ENCODE measurements at places on chromosomes 12 and 14.

DNA sequence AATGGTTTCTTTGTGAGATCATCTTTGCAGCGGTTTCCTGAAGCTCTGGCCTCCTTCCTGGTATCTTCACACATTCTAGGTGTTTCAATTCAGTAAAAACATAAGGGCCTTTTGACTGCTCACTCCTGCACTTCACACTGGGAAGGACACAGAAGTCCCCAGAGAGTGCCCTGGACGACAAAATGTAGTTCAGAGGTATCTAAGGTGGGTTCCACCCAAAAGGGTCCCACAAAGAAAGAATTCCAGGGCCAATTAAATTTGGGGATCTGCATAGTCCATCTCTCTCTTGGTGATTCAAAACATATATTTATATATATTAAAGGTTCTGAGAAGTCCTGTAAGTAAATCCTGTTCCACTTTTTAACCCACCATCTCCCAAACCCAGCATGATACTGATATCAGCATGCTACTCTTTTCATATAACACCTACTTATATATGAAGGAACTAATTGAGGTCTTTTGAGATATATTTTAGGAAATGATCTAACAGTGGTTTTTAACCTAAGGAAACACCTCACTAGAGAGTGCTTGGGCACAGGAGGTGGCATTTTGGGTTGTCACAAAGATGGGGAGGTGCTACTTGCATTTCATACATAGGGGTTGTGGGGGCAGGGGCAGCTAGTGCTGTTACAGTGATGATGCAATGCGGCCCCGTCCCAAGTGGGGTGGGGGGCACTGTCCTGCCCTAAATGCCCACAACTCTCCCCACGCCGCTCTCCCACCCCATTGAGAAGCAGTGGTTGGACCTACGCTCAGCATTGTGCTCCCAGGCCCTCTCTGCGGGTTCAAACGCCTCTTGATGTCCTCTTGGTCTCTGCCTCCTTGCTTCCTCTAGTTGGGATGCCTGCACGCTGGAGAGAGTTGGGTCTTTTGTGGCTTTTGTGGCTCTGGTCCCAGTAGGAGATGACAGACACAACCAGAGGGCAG, 109.4 kb downstream of the ARF6 start:
- DNase-seq = no peak

DNA sequence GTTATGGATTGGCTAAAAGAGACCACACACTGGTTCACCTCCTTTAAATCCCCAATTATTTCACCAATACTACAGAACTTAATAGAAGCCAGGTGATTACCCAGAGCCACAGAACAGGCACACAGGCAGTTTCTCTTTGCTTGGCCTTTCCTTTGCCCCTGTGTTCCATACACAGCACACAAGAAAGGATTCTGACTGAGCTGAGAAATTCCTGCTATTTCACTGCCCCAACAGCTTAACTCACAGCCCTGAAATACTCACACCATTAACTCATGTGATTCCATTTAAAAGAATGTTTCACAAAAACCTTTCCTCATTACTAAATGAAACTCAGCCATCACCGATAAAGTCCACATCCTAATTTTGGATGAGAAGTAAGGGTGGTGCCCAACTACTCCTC, 133.6 kb downstream of the MED13L start:
- DNase-seq = peak; percentile 96

- DNase-seq = no peak
Observed at GRCh38 chr14:79516009-79516408, 695.3 kb downstream of the DIO2 start.

DNA sequence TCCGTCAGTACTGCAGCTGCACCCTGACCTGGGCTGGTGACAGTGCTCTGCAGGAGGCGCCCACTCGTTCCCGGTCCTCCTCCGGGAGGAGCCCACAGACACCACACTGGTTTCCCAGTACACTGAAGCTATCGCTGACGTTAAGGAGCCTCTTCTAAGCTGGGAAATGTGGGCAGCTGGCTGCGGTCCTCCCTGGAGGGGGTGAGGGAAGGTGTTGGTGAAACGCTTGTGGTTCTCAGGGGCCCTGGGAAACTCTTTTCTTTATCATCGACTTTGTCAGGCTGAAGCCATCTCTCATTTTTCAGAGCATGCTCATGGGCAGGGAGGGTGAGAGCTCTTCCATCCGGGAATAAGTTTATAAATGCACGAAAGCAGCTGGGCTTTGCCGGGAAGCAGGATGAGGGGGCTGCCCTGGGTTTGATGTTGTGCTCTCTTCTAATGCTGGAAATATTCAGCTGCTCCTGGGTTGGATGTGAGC, 176.0 kb downstream of the CHST11 start:
- peak; percentile 73 for DNase-seq
